ENCODE measurements at places on chromosomes 3 and 15.

DNA sequence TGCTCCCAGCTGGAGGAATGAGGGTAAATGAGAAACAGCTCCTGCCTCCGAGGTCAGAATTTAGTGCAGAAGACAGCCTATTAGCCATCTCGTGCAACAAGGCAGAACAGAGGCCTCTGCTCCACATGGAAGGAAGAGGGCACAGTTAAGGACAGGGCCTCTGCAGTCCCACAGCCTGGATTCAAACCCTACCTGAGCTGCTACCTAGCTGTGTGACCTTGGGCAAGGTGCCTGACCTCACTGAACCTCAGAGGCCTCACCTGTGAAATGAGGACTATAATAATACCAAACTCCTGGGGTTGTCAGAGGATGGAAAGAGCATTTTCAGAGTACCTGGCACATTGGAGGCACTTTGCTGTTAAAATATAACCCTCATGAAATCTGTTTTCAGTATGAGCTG, 285.7 kb upstream of the CTNNB1 start:
- DNase-seq: no peak

GRCh38 chr3:130850044-130850797, 43.7 kb upstream of the ATP2C1 start:
- DNase-seq: peak; percentile 7

DNA sequence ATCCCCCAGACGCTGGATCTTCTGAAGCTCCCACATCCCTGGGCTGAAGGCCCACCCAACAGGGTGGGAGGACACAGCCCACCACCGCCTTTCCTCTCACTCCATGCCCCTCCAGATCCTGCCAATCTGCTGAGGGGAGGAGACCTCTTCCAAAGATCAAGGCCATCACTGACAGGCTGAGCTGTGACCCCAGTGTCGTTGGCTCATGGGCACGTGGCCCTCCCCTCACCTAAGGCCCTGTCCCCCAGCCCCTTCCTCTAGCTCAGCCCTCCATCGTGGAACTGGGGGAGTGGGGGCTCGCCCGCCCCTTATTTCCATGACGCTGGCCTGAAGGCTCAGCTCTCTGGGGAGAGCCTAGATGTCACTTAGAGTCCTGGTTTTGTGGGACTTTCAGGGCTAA, 10.4 kb downstream of the C3orf18 start:
- DNase-seq: no peak

DNA sequence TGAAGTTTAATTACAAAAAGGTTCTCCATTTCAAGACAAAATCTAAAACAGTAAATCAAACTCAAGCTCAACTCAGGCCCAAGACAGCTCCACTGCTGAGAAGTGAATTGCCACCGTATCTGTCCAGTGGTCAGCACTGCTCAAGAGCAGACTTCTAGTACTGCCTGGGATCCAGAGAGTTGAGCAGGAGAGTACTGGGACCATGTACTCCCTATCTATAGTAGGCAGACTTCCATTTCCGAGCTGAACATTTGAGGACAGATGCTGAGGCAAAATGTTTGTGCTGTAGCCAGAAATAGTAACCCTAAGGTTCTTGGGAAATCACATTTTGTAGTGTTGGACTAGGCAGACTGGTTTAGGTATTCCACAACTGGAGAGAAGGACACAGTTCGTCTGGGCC, 44.1 kb downstream of the MRPL3 start:
- no peak for DNase-seq

GRCh38 chr3:171393032-171393744, 67.0 kb downstream of the TNIK start:
- no peak for DNase-seq

GRCh38 chr3:132009241-132009640, 25.6 kb downstream of the CPNE4 start:
- no peak for DNase-seq

DNA sequence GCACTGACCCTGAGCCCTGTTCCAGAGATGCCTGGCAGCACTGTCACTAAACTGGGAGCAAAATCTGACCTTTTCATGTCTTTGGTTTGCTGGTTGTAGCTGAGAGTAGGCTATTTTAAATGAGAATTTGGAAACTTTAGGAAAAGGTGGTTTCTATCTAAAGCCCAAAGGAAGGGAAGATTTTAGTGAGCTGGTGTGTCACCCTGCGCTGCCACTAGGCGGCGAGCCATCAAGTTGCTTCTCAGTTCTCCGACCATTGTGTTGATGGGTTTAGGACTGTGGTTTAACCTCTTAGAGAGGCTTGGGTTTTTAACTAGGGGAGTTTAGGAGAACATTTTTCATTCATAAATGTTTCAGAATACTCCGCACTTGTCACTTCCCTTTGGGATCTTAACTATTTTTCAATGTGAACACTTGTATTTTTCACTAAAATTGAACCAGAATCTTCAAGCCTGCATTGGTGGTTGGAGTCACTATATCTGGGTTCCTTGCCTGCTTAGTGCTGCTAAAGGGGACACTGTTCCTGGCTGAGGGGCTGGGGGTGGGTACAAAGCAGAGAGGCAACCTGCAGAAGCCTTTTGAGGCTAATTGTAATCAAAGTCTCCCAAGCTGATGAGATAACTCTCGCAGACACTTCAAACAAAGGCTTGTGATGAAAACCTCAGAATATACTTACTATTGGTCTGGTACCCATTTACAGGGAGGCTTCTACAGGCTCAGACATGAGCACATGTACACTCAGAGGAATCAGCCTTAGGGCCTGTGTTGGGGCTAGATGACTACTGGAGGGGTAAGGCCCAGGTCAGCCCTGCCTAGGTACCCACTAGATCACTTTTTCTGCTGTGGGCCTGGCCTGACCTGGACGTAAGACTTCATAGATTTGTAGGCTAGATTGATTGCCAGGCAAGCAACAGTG, 16.8 kb downstream of the EXOSC7 start:
- no peak for DNase-seq

DNA sequence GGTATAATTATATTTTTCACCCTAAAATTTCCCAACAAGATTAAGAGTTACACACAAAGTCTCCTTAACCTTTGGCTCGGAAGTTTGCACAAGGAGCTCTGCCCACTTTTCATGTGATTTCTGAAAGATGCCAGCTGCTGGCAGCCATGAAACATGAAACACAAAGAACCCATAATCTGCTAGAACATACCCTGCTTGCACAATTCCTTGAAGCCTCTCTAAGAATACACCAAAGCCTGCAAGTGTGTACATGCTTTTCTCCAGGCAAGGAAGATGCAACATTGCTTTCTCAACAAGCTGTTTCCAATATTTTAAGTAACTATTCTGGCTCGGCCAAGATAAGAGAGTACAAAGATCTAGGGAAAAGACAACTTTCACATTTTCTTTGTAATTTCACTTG, 182.0 kb upstream of the WNT5A start:
- DNase-seq: no peak

- no peak for DNase-seq
These were observed 29.5 kb downstream of the ATOSA start for GRCh38 chr15:52649686-52650085.

DNA sequence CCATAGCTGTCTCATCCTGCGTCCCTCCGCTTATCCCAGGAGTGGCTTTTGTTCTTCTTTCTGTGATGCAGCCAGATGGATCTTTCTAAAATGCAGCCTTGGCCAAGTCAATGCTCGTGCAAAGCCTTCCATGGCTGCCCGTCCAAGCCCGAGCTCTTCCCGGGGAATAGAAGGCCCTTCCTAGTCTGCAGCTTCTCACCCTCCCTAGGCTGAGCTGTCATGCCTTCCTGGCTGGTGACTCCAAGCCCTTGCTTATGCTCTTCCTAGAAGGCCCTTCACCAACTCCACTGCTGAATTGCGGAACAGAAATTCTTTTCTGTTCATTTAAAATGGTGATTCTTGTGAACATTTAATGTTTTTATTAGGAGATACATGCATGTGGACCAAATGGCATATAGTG, 95.9 kb downstream of the SMAD6 start:
- DNase-seq: no peak

GRCh38 chr3:8900869-8901268, 62.4 kb downstream of the RAD18 start:
- no peak for DNase-seq

- DNase-seq: no peak
These were observed 8.0 kb upstream of the ISLR start for GRCh38 chr15:74165461-74165860.

- DNase-seq: no peak
These were observed 262.2 kb downstream of the MEX3B start for GRCh38 chr15:81783586-81783985.

- DNase-seq: peak; percentile 58
These were observed 8.3 kb downstream of the ANKRD63 start for GRCh38 chr15:40274350-40275274.

GRCh38 chr3:136332302-136332701, 82.2 kb downstream of the PCCB start:
- DNase-seq: no peak

- DNase-seq: no peak
These were observed 73.7 kb downstream of the TM2D3 start for GRCh38 chr15:101578443-101578894.

DNA sequence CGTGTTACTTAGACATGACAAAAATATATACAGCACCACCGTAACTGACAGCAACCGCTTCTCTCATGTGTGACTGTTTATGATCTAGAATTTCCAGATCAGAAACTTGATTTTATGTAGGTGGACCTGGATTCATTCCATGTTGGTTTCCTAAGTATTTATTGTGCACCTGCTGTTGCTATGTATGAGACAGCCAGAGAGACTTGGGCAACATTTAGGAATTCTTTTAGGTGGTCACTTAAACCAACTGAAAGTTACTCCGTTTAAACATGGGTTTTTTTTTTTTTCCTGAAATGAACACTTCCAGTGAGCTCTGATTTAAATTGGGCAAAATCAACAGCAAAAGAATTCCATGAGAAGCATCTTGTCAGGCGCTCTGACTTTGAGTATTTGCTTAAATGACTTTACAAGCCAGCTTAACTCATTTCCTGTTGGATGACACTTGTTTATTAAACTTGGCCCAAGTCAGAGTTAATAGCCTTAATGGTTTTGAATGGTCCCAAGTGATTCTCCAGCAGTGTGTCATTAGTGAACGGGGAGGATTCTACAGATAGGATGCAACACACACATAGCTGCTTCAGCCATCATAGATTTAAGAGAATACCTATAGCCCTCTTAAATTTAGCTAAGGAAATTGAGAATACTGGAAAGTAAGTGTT, 31.8 kb downstream of the MITF start:
- no peak for DNase-seq

- no peak for DNase-seq
These were observed 80.2 kb downstream of the ZNF280D start for GRCh38 chr15:56653107-56653506.

DNA sequence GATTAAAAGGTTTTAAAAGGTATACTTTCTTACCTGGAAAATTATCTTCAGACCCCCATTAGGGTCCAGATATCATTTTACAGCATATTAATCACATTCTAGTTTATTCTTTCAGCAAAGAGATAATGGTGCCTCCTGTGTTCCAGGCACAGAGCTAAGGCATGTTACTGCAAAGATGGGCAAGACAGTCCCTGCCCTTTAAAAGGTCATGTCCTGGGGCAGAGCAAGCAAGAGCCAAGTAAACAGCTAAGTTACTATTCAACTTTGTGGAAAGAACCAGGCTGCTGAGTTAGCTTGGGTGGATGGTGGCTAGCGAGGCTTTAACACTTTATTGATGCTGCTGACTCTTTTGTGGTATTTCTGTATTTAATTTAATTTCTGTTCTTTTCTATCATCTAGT, 75.0 kb downstream of the LRRC28 start:
- no peak for DNase-seq

DNA sequence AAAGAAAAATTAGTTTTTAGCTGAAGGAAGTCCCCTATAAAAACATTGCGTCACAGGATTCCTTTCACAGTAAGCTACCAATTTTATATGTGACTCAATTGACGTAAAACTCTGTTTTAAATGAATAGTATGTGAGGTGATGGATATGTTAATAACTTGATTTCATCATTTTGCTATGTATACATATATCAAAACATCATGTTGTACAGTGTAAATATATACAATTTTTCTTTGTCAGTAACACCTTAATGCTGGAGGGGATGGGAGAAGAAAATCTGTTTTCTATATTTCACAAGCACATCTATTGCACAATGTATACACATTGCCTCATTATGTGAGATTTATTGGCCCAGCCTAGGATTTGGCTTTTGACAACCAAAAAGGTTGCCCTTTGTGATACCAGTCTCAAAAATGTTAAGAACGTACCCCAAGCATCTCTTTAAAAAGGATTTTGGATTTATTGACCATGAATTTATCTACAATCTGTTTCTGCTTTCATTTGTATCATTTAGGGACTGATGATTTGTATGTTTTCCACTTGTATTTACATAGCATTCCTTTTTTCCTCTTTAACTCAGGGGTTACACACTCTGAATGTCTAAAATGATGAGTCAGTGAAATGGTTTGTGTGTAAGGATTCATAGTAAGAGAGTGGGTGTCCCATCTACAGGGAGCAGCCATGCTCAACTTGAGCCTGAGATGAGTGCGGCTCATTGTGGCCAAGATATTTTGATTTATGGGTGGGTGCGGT, 62.6 kb downstream of the CRTC3 start:
- no peak for DNase-seq

DNA sequence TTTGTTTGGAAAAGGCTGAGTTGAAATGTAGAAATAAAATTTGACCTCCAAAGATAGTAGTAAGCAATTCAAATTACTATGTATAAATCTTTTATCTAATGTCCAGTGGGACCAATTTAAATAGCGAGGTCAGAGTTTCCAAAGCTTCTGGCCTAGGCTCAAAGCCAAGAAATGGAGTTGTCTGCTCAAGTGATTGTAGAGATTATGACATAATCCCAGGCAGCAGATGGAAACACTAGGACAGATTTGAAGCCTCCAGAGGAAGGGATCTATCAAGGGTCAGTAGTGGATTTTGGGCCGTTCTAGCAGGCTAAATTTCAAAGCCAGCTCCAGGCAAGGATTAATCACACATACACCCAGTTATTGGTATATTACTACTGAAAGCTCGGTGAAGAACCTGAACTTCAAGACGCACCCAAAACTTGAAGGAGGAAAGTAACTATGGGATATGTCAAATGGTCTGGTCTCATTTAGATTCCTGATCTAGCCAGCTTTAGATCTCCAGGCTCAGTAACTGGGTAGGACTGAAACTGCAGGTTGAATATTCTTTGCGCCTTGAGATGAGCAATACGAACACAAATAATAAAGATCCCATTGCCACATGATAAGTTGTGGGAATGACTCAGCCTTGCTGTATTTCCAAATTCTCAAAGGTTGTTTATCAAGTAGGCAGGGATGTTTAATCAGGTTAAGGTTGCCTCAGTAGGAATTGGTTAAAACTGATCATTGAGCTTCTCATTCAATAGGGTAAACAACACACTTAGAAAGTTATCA, 30.9 kb upstream of the ARRDC4 start:
- DNase-seq: no peak

DNA sequence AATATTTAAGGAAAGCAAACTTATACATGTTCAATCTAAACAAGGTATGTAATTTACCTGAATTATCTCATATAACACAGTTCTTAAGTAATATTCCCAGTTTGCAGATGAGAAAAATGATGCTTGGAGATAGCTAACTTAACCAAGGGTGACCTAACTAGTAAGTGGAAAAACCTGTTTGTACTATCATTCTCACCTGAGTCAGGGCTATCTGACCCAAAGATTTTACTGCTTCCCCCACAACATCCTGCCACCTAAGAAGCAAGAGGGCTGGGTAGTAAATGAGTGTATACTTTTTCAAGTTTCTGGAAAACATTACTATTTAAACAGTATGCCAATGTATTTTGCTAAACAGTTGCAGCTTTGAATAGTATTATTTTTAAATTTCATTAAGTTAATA, 10.6 kb downstream of the TP63 start:
- DNase-seq: no peak

Data from GOT3 (cell line).